ENCODE measurements at places on chromosomes 6 and 20.
A peak's percentile ranks its signal among the peaks of the same experiment; 100 is the strongest.

DNA sequence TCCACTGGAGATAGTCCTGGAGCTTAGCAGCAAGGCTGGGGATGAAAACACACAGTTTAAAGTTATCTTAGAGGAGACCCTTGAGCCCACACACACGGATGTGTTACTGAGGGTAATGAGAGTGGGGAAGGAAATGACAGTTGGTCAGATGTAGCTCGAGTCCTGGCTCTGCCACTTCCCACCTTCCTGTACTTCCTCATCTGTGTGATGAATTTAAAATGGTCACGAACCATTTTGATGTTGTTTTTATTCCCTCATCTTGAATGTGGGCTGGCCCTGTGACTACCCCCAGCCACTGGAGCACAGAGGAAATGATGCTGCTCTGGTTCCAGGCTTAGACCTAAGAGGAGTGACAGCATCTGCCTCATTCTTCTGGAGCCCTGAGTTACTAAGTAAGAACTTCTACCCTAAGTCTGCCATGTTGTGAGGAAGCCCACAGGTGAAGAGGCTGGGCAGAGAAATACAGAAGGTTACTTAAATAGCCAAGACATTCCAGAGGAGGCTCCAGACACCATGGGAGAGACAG lies 141.2 kb downstream of the NRN1 start:
- no peak for DNase-seq

- no peak for DNase-seq
Observed at GRCh38 chr6:138824482-138825144, 28.7 kb downstream of the ECT2L start.

DNA sequence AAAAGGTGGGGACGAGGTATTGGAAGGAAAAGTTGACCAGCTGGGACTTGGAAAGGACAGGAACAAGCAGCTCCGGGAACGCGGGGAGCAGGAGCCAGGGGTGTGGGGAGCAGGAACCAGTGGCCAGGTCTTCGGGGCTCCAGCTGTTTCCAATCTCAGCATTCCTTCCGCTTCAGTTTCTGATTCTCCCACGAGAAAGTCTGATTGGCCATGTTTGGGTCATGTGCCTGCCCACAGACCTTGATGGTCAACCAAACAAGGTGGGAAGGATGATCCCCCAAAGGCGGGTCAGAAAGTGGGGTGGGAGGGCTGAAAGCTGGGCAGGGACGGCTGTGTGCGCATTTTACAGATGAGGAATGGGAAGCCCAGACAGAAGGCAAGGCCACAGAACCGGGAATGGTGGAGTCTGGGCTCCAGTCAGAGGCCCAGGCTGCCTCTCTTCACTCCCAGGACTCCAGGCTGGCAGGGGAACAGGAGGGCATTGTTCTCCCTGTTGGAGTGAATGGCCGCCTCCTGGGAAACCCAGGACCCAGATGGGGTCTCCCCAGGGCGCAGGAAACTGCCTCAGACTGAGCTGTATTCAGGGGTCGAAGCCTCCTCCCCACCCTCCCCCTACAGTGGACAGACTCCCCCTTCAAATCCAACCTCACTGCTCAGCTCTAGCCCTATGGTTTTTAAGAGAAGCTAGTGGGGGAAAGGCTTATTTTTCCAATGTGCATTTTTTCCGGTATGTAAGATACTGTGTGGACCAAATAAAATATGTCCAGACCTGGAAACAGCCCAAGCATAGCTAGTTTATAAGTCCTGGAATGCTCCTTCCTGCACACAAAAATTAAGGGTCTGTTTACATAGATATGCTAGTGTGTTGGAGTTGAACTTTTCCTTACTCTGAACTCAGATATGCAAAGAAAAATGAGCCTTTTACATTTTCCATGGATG lies 12.2 kb upstream of the PTGIS start:
- no peak for DNase-seq

DNA sequence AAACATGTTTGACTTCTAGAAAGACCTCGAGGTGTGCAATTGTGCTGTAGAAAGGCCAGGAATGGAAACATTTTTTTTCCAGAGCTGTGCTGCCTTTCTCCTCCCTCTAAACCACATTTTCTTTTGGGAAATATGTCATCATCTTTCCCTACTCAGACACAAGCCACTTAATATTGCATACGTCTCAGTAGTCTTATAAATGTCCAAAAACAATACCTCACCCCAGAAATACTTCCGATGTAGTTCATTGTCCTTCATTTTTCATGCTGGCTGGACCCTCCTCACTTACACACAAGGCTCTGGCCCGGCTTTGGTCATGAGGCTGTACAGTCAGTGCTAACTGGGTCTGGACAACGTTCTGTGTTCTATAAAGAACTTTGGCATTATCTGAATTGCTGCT lies 126.4 kb downstream of the SCML4 start:
- no peak for DNase-seq

DNA sequence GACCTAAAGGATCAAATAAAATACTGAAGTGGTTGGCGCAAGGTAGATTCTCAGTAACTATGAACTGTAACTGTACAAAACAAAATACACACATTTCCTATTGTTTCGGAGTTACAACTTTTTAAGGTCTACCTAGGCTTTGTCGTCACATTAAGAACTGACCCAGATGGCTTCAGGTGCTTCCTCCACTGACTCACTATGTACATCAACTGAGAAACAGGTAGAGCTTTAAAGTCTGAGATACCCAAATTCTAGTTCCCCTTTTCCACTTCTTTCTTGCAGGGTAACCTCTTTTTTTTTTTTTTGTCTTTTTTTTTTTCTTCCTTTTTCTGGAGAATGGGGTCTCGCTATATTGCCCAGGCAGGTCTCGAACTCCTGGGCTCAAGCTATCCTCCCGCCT lies 5.5 kb downstream of the SNRPB start:
- DNase-seq = no peak

DNA sequence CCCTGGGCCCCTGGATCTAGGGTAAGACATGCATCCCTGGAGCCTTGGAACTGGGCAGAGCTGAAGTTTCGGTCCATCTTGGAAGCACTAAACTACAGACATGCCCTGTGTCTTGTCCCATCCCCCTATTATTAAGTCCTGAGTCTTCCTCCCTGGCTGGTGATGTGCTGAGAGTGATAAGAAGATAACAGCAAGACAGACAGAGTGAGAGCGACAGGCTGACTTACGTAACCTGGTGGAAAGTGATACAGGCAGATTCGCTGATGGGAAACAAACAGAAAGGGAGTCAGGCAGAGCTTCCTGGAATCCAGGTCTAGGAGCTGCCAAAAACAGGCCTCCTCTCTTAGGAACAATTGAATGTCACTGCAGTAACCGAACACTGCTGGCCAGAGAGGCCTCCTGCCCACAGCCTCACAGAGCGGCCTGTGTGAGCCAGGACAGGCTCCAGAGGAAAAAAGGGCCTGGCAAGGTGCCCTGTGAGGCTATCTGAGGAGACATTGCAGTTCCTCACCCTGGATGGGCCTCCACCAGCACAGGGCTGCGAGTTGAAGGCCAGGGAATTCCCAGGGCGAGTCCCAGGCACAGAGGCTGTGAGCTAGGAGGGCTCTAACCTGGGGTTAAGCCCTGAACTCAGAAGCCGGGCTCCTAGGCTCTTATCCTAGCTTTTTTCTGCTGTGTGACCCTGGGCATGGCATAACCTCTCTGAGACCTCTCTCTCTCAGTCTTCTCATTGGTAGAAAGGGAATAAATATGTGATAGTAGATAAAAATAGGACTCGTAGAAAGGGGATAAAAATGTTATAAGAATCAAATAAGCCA lies 34.2 kb upstream of the B4GALT5 start:
- DNase-seq = no peak

DNA sequence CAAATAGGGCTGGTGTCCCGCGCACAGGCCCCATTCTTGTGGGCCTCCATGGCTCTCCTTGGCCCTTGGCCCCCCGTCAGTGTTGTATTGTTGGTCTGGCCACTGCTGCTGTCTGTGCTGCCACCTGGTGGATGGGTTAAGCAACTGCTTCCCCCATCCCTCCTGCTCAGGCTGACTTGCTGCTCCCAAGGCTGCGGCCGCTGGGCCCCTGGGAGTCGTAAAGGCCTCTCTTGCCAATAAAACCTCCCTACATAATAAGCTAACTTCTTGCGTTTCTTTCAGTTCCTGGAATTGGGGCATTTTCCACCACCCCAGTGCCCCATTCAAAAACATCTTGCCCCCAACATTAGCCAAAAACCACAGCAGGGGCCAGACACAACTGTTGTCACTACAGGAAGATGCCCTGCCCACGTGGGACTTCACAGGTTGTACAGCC lies 27.1 kb downstream of the CD83 start:
- peak; percentile 62 for DNase-seq

DNA sequence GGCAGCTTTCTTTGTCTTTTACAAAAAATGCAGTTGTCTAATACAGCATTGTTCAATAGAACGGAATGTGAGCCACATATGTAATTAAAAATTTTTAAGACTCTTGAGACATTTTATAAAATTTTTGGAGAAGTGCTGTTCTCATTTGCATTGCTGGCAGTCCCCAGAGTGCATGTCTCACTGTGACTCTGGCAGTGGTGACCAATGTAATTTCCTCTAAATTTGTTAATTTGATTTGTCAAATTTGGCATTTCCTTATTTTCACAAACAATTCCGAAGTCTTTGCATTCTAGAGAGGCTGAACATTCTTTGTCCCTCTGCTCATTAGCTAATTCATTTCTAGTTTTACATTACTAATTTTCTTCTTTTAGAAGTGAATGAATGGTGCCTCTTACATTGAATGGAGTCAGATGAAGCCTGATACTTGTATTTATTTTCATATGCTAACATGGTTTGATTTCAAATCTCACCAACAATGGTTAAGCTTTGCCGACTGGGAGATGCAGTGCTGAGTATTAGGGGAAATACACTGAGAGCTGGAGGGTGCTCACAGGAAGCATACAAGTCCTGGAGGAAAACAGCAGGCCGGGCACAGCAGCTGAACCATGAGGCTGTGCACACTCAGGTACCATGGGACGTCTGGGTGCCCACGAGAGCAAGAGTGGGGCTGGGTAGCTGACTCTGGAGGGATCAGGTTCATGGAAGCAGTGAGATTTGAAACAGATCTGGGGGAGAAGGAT lies 68.5 kb upstream of the ARMC2 start:
- no peak for DNase-seq

- no peak for DNase-seq
Observed at GRCh38 chr20:10920396-10920795, 246.6 kb upstream of the JAG1 start.

GRCh38 chr20:4781637-4782377 lies 60.1 kb downstream of the PRND start:
- no peak for DNase-seq

DNA sequence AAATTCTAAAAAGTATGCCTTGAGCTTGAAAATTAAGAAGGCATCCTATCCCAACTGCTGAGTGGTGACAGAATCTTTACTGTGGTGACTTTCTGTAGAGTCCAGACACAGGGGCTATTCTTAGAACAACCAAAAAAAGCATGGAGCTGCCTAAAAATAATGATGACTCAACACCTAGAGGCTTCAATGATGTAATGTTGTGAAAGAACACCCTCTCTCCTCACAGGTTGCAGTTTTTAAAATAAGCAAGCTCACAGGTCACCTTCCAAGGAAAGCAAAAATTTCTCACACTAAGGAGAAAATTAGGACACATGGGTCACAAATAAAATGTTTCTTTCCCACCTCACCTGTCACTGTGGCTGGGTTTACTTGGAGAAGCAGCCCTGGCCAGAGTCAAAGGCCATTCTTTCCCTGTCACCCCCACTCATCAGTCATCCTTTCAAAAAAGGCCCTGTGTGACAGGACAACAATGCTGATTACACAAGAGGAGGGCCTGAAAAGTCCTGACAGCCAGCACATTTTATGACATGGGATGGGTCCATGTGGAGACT lies 53.5 kb downstream of the RCAN2 start:
- no peak for DNase-seq

GRCh38 chr20:57078116-57078515 lies 188.3 kb downstream of the BMP7 start:
- DNase-seq = no peak

DNA sequence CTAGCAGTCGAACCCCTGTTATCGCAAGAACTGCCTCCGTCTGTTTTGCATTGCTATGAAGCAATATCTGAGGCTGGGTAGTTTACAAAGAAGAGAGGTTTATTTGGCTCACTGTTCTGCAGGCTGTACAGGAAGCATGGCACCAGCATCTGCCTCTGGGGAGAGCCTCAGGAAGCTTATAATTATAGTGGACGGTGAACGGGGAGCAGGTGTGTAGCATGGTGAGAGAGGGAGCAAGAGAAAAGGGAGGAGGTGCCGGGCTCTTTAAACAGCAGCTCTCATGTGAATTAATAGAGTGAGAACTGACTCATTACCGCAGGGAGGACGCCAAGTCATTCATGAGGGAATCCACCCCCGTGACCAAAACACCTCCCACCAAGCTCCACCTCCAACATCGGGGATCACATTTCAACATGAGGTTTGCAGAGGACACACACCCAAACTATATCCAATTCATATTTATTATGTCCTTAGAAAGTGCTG lies 172.6 kb upstream of the KCNG1 start:
- no peak for DNase-seq

DNA sequence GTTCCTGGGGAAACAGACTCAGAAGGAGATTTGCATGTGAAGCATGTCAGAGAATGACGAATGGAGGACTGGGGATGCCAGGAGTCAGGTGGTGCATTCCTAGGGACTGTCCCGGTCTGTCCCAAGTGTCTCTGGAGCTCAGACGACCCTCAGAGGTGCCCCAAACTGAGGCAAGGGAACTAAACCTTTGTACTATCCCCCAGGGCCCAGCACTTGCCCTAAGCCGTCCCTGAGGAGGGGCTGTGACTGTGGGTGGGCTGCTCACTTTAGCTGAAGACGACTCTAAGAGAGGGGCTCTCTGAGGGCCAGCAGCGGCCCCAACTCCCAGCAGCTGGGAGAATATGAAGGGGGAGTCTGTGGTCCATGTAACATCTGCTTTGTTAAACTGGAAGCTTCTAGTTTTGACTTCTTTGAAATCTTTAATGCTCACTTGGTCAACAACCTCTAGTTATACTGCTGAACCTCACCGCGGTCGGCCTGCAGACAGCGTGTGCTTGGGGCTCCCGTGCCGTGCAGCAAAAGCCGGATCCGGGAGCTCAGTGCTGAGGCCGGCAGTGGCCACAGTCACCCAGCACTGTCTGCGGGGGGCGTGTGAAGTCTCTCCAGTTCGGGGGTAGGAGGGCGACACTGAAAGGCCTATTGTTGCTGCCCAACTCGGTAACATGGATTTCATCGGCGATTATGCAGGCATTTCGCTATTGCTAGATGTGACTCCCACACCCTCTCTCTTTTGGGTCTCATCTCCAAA lies 34.2 kb downstream of the TUBB2B start:
- no peak for DNase-seq

- DNase-seq = no peak
Observed at GRCh38 chr20:20321134-20321533, 46.8 kb upstream of the INSM1 start.

DNA sequence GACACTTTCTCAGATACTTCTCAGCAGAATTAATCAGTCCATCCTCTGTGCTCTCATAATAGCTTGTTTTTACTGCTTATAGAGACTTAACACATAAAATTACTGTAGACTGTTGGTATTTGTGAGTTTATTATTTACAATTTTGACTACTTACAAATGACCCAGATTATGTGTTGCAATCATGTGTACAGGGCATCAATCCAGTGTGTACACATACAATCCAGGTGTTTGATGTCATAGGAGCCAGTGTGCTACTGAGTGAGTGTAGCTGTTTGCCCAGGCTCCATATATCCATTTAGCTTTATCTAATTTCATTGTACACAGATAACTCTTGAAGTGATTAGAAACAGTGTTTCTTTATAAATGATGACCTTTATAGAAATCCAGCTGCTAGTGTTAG lies 31.3 kb downstream of the TRMT11 start:
- DNase-seq = no peak

GRCh38 chr6:155442562-155442961 lies 13.1 kb downstream of the NOX3 start:
- DNase-seq = no peak
